ENCODE measurements at places on chromosomes 16 and 17. TPM values are rescaled to one million over a fixed set of nuclear protein-coding genes. Genes with fewer than 3 reads are reported as not detected.

GRCh38 chr17:5700745-5701144 lies 116.4 kb upstream of the NLRP1 start:
- DNase-seq: no peak
- no peaks in the 10 kb centered on the region for H3K4me1 ChIP-seq
- H3K4me3 ChIP-seq: no peak overlapping the region
- no peak overlapping the region for H3K27ac ChIP-seq

DNA sequence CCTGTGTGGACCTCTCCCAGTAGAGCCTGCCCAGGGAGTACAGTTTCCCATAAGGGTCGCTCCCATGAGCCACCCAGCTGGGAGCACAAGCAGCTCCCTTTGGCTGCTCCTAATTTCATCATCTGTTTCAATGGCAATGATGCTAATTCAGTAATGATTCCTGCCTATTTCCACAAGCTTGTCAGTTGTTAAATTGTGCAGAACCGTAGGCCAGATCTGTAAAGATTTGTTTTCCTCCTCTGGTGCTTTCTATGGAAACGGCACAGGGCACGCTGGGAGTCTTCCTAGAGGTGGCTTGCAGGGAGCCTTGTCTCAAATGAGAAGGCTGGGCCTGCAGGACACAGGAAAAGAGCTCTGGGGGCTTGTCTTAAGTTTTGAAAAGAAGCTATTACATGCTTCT lies 223.7 kb downstream of the CBLN1 start:
- DNase-seq: no peak
- H3K4me1 ChIP-seq: no peaks in the 10 kb centered on the region
- no peaks in the 10 kb centered on the region for H3K27me3 ChIP-seq

- H3K4me3 ChIP-seq: no peak overlapping the region
- no peak overlapping the region for H3K27ac ChIP-seq
Measured at GRCh38 chr17:48215583-48216139, 108.1 kb downstream of the SNX11 start.

GRCh38 chr17:76714822-76715495 lies 4.2 kb upstream of the MXRA7 start:
- H3K4me3 ChIP-seq: no peak overlapping the region
- no peak for DNase-seq
- peaks cover 10% of the 10 kb centered on the region for H3K27me3 ChIP-seq
- H3K36me3 ChIP-seq: peaks cover 43% of the 10 kb centered on the region
- H3K4me1 ChIP-seq: peaks cover 40% of the 10 kb centered on the region

DNA sequence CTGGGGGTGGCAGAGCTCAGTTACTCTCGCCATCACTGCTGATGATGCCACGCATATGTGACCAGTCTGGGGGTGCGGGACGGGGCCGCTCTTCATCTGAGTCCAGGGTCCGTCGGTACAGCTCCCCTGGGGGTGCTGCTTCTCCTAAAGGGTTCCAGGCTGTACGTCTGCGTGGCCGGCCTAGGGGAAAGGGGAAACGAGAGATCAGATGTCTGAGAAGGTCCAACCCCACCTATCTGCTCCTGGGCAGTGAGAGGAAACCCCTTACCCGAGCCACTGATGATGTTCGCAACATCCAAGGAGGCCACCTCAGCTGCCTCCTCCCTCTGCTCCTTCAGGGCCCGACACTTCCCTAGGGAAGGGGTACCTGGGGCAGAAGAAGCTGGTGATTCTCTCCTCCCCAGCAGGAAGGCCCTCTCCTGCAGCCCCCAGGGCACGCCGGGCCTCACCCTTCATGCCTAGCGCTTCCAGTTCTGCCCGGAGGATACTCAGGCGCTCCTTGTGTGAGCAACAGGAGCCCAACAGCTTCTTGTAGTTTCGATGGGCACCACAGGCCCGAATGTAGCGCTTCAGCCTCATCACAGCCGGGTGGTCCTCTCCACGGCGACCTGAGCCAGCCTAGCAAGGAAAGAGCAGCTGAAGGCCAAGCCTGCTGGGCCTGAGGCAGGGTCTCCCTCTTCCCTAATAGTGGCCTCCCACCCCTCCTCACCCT lies 2.1 kb downstream of the HIRIP3 start:
- no peak for DNase-seq
- no peak overlapping the region for H3K27ac ChIP-seq
- no peaks in the 10 kb centered on the region for H3K27me3 ChIP-seq
- peaks cover 53% of the 10 kb centered on the region for H3K36me3 ChIP-seq

- no peak overlapping the region for H3K27ac ChIP-seq
- no peaks in the 10 kb centered on the region for H3K36me3 ChIP-seq
- no peaks in the 10 kb centered on the region for H3K4me1 ChIP-seq
- DNase-seq: no peak
- no peaks in the 10 kb centered on the region for H3K27me3 ChIP-seq
Measured at GRCh38 chr17:14940108-14940937, 324.8 kb downstream of the PMP22 start.

Gene GNGT2
- total RNA-seq: 6.9 TPM

Gene ACSM2A
- 0.05 TPM for total RNA-seq

Gene DNAH17
- total RNA-seq: 0.28 TPM

Gene ENO3
- total RNA-seq: 12.4 TPM

Gene LUC7L3
- total RNA-seq: 145 TPM
